Lung microvascular endothelial cell (primary cell): ENCODE measurements at places on chromosomes 6 and 20. TPM values are rescaled to one million over a fixed set of nuclear protein-coding genes. Genes with fewer than 3 reads are reported as not detected.

DNA sequence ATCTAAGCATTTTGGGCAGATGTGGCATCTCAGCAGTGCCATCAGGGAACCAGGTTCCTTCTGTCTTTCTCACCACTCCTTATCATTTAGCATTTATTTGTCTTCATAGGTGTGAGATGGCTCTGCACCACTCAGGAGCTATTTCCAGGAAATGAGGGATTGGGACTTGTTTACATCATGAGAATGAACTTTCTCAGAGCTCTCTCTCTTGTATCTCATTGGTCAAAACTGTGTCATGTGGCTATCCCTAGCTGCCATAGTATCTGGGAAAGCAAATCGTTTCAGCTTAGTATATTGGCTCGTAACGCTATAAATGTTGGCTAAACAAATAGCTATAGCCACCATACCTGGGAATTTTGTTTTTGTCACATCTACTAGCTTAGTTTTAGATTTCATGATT is 23.8 kb downstream of the PLCB4 start:
- peak; percentile 2 for DNase-seq

DNA sequence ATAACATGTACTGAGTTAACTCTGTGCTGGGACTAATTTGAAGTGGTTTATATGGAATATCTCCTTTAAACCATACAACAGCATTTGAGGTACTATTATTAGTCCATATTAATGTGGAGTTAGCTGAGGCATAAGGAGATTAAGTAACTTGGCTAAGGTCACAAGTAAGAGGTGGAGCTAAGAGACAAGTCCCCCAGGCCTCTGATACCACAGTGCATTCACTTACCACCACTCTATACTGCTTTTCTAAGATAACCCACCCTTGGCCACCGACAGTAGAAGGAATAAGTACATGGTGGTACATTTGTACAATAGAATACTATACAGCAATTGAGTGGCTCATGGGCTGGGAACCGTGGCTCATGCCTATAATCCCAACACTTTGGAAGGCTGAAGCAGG is 16.4 kb upstream of the TTPAL start:
- no peak for DNase-seq

GRCh38 chr6:18897350-18897749 is 510.2 kb downstream of the RNF144B start:
- DNase-seq, result no peak

- DNase-seq, result peak; percentile 81
Measured at GRCh38 chr20:22686097-22686496, 101.7 kb upstream of the FOXA2 start.

DNA sequence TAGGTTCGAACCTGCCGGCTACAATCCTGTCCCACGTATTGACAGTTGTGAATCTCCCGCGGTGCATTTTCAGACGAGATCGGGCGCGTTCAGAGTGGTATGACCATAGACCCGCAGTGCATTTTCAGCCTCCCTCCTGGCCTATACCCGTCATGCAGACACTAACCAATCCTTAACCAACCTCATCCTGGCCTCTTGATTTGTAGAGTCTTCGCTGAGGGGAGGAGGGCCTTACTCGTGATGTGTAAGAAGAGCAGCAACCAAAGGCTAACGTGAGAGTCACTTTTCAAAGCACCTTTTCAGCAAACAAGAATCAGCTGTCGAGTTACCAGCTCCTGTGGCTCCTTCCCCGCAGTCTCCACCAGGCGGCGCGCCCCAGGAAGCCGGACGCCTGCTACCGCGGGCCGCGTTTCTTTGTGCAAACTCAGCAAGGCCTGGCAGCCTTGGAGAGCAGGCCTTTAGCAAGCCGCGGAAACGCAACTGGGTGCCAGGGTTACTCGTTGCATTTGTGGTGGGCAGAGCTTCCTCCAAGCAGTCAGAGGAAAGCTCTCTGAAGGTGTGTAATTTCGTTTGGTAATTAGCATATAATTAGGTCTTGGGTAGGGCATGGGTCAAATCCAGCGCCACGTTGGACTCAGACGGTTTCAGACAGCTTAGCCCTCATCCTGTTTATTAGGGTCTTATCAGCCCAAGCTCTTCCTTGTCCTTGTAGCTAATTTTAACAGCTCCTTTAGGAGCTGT is 139.8 kb downstream of the OR2B2 start:
- peak; percentile 81 for DNase-seq

DNA sequence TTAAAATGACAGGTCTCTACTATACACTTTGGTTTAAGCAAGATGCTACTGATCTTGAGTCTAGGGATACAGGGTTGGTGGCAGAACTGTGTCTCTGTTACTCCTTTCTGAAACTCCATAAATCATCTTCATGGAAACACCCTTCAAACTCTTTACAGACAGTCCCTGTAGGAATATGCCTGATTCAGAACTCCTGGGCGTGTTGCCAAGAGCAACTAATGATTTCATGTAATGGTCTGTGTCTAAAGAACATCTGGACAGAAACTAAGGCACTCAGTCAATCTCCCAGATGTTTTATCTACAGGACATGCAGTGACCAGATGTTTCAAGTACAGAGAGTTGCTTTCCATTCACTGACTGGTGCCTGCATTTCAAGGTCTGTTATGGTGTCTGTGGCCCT is 464.4 kb upstream of the CHD6 start:
- DNase-seq, result no peak

DNA sequence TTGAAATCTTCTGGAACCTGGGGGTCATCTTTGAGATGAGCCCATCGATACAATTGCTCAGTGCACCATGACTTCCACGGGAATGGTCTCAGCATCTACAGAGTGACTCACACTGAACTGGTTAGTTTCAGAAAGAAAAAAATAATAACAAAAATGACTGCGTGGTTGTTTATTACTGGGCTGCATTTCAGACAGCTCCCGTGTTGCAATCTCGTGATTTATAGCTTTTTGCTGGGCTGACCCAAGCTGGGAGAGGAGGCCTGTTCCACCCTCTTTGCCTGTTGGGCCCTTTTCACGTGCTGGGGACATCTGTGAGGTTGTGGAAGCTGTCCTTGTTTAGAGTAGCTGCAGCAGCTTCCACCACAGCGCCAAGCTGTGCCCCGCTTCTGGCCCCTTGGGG is 225.5 kb downstream of the BMP7 start:
- no peak for DNase-seq

DNA sequence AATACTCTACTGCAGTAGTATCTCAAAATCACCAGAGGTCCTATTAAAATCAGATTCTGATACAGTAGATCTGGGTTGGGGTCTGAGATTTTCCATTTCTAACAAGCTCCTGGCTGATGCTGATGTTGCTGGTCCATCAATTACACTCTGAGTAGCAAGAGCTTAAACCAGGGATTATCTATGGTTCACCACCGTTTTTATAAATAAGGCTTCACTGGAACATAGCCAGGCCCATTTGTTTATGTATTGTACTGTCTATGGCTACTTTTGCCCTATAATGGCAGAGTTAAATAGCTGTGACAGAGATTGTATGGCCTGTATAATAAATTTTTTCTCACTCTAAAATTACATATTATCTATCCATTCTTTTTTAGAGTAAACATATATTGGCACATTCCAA is 53.0 kb downstream of the NUDT3 start:
- DNase-seq, result peak; percentile 39

GRCh38 chr20:10875653-10876052 is 201.9 kb upstream of the JAG1 start:
- DNase-seq, result no peak

GRCh38 chr6:130176378-130176777 is 46.4 kb downstream of the SAMD3 start:
- no peak for DNase-seq

DNA sequence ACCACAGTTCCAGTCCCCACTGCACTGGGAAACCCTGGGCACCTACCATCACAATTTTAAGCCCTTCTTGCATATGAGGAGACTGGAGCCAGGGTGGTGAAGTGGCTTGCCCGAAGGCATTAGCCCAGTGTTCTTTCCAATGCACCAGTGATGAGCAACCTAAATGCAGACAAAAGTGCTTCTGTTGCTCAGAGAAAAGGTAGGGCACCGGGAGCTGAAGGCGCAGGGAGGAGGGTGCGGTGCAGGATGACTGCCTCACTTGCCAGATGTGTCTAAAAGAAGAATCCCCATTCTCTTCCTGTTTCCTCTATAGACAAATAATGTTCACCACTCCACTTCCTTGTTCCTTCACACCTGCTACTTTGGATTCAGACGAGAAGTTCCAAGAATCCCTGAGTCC is 86.5 kb downstream of the QRSL1 start:
- no peak for DNase-seq

DNA sequence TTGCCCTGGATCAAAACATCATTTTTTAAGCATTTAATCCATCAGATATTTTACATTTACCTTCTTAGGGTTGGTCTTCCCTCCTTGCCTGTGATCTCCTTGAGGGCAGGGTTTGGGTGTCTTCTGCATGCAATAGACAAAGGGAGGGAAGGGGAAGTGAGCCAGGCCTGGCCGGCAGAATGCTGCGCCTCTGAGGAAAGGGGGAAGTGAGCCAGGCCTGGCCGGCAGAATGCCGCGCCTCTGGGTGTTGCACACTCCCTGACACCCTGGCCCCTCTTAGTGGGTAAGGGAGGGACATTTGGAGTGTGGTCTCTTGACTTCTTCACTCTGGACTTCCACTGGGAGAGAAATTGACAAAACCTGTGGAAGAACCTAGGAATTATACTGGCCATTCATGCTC is 12.4 kb downstream of the PSMF1 start:
- no peak for DNase-seq

GRCh38 chr6:49519660-49520059 is 19.9 kb downstream of the GLYATL3 start:
- DNase-seq, result no peak

DNA sequence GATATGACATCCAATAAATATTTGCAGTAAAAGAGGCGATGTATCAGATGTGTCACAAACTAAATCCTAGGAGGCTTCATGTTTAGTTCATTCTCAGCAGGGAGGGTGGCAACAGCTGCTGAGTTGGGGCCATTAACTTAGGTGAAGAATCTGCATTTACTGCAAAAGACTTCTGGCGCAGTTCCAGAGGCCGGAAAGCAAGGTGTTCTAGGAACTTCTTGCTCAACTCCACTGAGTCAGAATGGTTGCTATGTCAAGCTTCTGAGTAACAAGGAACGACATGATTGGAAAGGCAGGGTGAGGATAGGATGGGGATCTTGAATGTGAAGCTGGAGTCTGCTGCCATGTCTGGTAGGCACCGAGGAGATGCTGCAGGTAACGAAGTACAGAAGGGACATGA is 11.7 kb downstream of the ADNP start:
- peak; percentile 66 for DNase-seq

DNA sequence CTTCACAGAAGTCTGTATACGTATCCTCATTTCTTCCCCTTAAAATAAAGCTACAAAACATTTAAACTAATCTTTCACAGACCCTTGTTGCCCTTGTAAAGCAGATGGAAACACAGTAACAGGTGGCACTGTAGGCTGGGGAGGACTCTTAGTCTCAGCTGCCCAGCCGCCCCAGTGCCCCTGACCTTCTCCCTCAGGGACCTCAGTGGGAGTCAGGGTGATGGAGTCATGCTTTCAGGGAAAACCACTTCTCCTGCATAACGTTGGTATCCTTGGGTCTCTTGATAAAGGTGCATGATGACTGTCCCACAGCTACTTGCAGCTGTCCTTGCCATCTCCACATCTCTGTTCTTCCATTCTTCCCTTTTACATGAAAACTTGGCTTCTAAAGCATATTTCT is 198.6 kb downstream of the CDKAL1 start:
- DNase-seq, result no peak

DNA sequence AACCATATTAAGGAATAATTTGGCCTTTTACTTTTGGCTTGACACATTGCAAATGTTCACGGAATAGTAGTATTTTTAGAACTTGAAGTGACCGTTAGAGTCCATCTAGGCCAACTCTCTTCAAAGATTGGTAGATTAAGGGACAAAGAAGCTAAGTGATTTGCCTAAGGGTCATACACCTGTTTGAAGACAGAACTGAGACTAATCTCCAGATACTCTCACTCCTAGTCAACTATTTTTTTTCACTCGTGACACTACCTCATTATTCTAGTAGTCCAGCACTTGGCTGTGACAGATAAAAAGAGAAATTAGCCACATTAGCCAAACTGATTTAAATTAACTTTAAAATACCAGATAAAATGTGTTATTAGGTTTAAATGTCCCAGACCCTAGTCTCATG is 10.6 kb downstream of the ACSS2 start:
- DNase-seq, result no peak

GRCh38 chr6:121838842-121839241 is 403.4 kb downstream of the GJA1 start:
- DNase-seq, result peak; percentile 40

DNA sequence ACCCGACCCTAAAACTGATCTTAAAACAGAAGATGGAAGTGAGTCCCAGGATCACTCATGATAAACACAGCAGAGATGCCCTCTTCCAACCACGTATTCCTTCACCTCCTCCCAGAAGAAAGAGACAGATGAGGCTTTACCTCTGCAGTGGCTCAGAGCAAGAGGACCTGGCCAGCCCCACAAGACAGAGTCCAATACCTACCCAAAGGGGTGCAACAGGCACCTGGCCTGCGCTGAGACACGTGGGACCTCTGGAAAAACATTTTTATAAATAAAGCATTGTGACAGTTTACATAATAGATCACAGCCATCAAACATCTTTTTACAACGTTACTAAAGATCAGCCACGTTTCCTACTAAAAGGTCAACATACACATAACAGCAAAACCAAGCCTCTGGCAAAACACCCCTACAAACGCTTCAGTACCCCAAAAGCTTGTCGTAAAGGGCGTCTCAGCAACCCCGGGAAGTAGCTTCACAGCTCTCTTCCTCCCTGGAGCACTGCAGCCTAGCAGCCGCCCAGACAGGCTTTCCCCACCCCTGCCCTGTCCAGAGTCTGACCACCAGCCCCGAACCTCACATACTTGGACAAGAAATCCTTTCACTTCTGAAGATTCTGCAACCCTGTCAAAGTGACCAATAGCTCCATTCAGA is 2.9 kb downstream of the TAF4 start:
- no peak for DNase-seq

- DNase-seq, result peak; percentile 86
Measured at GRCh38 chr20:34190679-34191090, 50.5 kb upstream of the ASIP start.

GRCh38 chr20:15967334-15967733 is 605.9 kb downstream of the KIF16B start:
- DNase-seq, result no peak

GRCh38 chr6:108453601-108454185 is 107.0 kb upstream of the FOXO3 start:
- DNase-seq, result peak; percentile 96

- DNase-seq, result peak; percentile 41
Measured at GRCh38 chr20:2986466-2986865, 57.0 kb upstream of the GNRH2 start.

GPR63 gene
- total RNA-seq, result under 0.01 TPM in 2 replicates

INSM1 gene
- not detected in 2 replicates for total RNA-seq

GTPBP2 gene
- 25.7 and 32.3 TPM in 2 replicates for total RNA-seq

COL20A1 gene
- under 0.01 and 0.20 TPM in 2 replicates for total RNA-seq

PPIL1 gene
- total RNA-seq, result 20.4 and 20.7 TPM in 2 replicates

SIRPA gene
- total RNA-seq, result 31.6 and 51.8 TPM in 2 replicates

C2 gene
- total RNA-seq, result under 0.01 TPM in 1 of 2 replicates, not detected in the other

RAB44 gene
- not detected in 2 replicates for total RNA-seq

SLC4A11 gene
- total RNA-seq, result 5.2 and 23.8 TPM in 2 replicates
